ENCODE measurements at places on chromosomes 11 and 22. TPM values are rescaled to one million over a fixed set of nuclear protein-coding genes. Genes with fewer than 3 reads are reported as not detected.
A peak's percentile ranks its signal among the peaks of the same experiment; 100 is the strongest.

- no peak for DNase-seq
Observed at GRCh38 chr22:30474683-30475424, 3.0 kb upstream of the SEC14L3 start.

DNA sequence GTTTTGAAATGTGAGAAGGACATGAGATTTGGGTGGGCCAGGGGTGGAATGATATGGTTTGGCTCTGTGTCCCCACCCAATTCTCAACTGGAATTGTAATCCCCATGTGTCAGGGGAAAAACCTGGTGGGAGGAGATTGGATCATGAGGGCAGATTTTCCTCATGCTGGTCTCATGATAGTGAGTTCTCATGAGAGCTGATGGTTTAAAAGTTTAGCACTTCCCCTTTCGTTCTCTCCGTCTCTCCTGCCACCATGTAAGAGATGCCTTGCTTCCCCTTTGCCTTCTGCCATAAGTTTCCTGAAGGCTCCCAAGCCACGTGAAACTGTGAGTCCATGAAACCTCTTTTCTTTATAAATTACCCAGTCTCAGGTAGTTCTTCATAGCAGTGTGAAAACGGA is 113.5 kb downstream of the FCHSD2 start:
- DNase-seq: no peak

DNA sequence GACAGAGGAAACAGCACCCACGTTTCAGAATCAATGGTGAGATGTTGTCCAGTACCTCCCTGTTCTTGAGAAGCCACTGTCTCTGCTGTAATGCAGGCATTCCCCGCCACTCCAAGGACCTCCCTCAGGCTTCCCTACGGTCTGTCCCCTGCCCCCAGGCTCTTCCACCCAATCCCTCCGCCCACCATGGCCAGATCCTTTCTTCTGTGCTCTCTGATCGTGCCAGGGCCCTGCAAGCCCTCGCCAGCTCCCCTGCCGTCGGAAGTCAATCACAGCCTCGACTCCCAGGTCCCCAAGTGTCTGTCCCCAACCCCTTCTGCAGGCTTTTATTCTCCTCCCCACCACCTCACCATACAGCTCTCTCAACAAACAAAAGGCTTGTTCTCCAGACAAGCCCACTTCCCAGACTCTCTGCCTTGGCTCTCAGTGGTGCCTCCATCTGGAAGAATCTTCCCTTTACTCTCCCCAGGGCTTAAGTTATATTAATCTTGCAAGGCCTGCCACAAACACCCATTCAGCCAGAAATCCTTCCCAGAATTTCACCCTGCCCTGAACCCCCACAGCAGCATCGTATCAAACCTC is 13.7 kb downstream of the SCN4B start:
- DNase-seq: no peak

- no peak for DNase-seq
Observed at GRCh38 chr11:68327586-68328370, 15.4 kb downstream of the LRP5 start.

DNA sequence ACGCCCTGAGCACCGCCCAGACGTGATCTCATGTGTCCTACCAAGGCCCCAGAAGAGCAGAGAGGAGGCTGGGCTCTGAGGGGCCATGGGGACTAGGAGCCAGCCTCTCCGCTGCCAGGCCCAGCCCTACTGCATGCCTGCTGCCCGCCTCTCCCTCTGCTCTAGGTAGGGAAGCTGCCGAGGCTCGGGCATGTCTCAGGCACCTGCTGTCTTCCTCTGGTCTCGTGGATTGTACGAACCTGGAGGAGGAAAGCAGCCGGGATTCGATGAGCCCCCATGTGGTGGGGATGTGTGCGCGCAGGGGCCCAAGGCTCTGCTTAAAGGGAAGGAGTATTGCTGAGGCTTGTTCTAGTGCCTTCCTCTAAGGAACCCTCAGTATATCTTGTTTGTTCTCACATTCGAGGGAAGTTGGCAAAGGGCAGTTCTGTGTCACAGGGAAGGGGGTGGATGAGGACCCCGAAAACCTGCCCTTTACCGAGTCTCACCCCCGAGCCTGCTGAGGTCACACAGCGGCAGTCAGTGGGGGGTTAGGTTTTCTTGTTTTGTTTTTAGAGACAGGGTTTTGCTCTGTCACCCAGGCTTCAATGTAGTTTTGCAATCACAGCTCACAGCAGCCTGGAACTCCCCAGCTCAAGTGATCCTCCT is 21.2 kb downstream of the DAGLA start:
- peak; percentile 62 for DNase-seq

DNA sequence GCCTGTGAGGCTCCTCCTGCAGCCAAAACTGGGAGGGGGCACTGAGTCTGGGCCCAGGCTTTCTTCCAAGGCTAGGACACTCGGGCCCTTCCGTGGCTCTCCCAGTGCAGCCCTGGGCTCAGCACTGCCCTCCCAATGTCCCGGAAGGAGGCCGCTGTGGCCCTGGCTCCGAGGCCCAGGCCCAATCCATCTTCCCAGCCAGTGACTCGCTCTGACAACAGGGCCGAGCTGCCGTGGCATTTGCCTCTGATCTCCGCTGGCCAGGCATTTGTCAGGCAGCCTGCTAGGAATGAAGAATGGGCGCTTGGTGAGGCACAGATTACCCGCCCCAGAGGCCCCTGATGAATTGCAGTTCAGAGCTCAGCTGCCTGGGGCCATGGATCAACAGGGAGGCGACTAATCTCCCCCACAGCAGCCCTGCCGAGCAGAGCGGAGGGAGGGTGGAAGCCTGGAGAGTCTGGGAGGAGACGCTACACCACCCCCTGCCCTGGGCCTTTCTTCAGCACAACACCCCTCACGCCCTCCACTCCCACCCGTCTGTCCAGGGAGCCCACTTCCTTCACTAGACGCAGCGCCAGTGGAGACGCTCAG is 8.3 kb downstream of the FXYD2 start:
- DNase-seq: no peak

- DNase-seq: no peak
Observed at GRCh38 chr11:7574491-7575130, 60.8 kb downstream of the PPFIBP2 start.

- no peak for DNase-seq
Observed at GRCh38 chr11:86067851-86068137, 1.1 kb downstream of the PICALM start.

- DNase-seq: peak; percentile 74
Observed at GRCh38 chr11:2269601-2270321, 627 bp downstream of the ASCL2 start.

DNA sequence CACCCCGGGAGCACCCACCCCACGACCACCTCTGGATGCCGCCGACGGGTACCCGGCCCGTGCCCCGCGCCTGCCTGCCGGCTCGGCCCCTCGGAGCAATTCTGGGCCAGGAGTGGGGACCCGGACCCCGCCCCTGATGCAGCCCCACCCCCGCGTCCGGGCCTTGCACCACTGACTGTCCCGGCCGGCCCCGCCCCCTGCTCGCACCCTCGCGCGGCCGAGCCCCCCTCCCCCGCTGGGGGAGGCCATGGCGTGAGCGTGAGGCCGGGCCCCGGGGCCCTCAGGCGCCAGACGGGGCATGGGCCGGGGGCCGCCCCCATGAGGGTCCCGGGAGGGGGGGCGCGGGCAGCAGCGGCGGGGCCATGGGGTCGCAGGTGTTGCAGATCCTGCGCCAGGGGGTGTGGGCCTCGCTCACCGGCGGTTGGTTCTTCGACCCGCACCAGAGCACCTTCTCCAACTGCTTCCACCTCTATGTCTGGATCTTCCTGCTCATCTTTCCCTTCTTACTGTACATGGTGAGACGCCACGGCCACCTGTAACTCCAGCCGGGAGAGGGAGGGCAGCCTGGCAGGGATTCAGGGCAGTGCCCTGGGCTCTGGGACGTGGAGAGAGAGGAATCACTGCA is 486 bp downstream of the PCNX3 start:
- DNase-seq: peak; percentile 39

GRCh38 chr11:47078751-47079521 is 97.7 kb downstream of the ARFGAP2 start:
- no peak for DNase-seq

DNA sequence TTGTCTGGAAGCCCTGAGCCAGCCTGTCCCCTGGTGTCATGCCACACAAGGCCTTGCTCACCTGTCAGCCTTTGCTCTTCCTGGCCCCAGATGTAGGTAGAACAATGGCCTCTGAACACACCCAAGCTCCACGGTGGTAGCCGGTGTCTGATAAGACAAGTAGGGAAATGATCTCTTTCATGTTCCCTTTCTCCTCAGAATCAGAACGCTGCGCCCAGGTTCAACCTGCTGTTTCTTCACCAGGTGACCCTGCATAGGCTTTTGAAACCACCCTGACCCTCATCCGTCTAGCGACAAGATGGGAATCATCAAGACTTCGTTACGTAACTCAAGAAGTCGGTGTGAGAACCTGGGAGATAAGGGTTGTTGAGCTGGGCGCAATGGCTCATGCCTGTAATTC is 28.7 kb upstream of the YWHAH start:
- DNase-seq: no peak

Gene OR5P2
- not detected for total RNA-seq

Gene UQCR10
- 67.6 TPM for total RNA-seq

Gene RAG1
- total RNA-seq: 1.0 TPM

Gene ZC3H12C
- 25.4 TPM for total RNA-seq

Gene OR8D1
- not detected for total RNA-seq

Gene MFNG
- total RNA-seq: 228 TPM

Gene OR5B21
- not detected for total RNA-seq

Gene ACRV1
- total RNA-seq: not detected
